ENCODE measurements at places on chromosomes 3 and 15. TPM values are rescaled to one million over a fixed set of nuclear protein-coding genes. Genes with fewer than 3 reads are reported as not detected.

ALDH1A2 gene
- 78.6 TPM for total RNA-seq

ALS2CL gene
- 5.3 TPM for total RNA-seq

SHC4 gene
- 30.8 TPM for total RNA-seq

EFCAB12 gene
- 0.50 TPM for total RNA-seq

TEX9 gene
- 25.4 TPM for total RNA-seq

GHRL gene
- total RNA-seq, result not detected

EFHB gene
- total RNA-seq, result 7.2 TPM

UTS2B gene
- 1.5 TPM for total RNA-seq

CPN2 gene
- not detected for total RNA-seq

All from spinal cord (tissue), 10 donors.